ENCODE measurements at places on chromosomes 6 and 20.

GRCh38 chr6:141401851-141402250, 730.9 kb upstream of the GJE1 start:
- no peak for DNase-seq

DNA sequence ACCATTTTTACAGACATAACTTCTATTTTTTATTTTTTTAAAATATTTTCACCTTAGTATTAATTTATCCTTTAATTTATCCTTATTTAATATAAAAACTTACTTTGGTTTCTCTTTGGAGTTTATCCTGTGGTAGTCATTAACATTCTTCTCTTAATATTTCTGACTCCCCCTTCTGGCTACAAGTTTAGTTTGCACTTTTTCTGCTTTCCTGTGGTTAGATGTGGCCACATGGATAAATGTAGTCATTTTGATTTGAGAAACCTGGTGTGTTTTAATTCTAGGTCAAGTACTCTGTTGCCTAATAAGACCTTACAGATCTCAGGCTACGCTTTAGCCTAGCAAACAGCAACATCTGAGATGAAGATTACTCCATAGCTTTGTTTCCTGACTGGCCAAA, 1187.5 kb downstream of the HACE1 start:
- DNase-seq = peak; percentile 3

GRCh38 chr6:117441824-117442264, 16.1 kb upstream of the ROS1 start:
- DNase-seq = no peak

GRCh38 chr20:46284040-46284427, 24.3 kb downstream of the CDH22 start:
- no peak for DNase-seq

DNA sequence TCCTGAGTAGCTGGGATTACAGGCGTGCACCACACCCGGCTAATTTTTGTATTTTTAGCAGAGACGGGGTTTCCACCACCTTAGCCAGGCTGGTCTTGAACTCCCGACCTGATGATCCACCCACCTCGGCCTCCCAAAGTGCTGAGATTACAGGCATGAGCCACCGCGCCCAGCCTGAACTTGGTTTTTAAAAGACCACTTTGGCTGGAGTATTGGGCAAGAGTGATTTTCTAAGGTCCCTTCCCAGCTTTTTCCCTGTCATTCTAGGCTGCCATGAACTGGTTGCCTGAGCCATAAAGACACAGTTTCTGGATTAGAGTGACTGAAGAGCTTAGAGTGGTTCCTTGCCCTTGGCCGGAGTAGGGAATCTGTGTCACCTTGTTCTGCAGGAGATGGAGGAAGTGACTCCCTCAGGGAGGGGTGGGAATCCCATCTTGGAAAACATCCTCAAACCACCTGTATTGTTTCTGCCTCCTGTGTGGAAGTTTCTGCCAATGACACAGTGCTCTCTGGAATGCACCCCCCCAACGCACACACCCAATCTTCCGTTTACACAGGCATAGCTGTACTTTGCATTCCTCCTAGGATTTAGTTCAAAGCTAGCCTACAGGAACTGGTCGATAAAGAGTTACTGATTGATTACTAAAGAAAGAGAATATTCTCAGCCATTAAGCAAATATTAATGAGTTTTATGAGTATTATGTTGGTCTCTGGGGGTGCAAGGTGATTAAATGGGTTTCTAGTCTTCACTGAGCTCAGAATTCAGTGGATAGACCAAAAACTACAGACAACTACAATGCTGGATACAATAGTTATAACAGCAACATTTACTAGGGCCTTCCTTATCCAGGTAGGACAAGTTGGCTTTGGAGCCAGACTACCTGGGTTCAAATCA, 18.2 kb downstream of the BCL2L1 start:
- no peak for DNase-seq

DNA sequence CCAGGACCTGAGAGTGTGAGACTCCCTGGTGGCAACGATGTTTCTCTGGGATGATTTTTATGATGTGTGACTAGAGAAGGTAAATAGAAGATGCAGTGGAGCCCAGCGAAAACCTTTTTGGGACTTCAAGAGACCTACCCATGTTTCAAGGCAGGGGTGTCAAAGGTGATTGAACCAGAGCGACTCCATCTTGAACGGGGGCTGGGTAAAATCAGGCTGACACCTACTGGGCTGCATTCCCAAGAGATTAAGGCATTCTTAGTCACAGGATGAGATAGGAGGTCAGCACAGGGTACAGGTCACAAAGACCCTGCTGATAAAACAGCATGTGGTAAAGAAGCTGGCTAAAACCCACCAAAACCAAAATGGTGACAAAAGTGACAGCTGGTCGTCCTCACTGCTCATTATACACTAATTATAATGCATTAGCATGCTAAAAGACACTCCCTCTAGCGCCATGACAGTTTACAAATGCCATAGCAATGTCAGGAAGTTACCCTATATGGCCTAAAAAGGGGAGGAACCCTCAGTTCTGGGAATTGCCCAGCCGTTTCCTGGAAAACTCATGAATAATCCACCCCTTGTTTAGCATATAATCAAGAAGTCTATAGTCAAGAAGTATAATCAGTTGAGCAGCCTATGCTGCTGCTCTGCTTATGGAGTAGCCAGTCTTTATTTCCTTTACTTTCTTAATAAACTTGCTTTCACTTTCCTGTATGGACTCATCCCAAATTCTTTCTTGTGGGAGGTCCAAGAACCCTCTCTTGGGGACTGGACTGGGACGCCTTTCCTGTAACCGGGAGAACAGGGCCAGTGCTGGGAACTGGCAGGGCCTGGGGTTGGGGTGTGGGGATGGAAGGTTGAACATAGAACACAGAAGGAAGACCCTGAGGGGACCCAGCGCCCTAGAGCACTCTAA, 526.4 kb downstream of the QKI start:
- DNase-seq = no peak

GRCh38 chr20:1415667-1416468, 23.0 kb upstream of the FKBP1A start:
- DNase-seq = no peak

DNA sequence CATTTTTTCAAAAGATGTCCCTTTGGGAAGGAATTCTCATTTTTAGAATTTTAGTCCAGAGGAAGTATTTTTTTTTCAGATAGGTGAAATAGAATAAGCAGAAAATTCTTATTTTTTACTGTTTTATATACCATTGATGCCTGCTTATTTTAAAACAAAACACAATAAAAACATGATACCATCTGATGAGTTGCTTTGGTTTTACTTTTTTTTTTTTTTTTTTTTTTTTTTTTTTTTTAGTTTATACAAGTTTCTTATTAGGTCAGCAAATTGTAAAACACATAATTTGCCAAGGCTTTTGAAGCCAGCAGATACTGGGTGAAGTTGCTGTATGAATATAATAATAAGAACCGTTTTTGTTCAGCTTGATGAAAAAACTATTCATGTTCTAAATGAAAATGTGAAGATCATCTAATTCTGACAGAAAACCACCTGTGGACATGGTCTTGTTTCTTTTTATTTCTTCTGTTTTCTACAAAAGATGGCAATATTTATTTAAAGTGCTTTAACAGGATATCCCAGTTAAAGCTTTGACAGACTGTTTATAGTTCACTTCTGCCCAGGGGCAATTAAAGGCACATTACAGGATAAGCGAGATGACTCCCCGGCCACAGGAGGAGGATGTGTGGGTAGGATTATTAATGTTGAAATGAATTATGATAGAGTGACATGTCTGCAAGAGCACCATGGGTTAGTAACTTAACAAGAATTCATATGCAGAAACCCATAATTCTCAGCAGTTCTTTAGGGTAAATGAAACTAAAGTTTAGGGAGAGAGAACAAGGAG, 31.1 kb downstream of the MYB start:
- no peak for DNase-seq

- no peak for DNase-seq
Measured at GRCh38 chr6:166465671-166466087, 82.9 kb upstream of the MPC1 start.

GRCh38 chr20:18533978-18534644, 26.4 kb downstream of the SEC23B start:
- DNase-seq = no peak

- no peak for DNase-seq
Measured at GRCh38 chr6:1242021-1242420, 69.9 kb upstream of the FOXQ1 start.

- no peak for DNase-seq
Measured at GRCh38 chr6:27392623-27393022, 4.1 kb downstream of the ZNF391 start.

GRCh38 chr6:32112431-32112980, 3.4 kb upstream of the TNXB start:
- DNase-seq = no peak

Data from hematopoietic multipotent progenitor cell treated with erythropoietin and hydrocortisone succinate and interleukin-3 and kit ligand, for 6 days (in vitro differentiated cells).